Stimulated activated CD4-positive, alpha-beta T cell treated with anti-CD3 and anti-CD28 coated beads, Interleukin-15, amount 100 ng/mL, for 1 hour (primary cell): ENCODE measurements at places on chromosomes 3 and 15.

DNA sequence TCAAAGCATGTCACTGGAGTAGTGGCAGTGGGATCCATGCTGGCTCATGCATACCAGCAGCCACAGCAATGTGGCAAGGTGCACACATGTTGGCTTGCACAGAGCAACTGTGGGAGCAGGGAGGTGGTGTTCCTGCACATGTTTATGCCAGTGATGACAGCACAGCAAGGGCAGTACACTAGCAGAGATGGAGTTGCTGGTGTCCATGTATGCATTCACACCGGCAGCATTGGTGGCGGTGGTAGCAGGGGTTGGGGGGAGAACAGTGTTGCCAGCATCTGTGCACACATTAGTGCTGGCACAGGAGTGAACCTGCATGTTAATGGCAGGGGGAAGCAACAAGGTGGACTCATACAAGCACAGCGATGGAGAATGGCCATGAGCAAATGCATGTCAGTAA is 202.0 kb upstream of the KCNMB2 start:
- DNase-seq: no peak

DNA sequence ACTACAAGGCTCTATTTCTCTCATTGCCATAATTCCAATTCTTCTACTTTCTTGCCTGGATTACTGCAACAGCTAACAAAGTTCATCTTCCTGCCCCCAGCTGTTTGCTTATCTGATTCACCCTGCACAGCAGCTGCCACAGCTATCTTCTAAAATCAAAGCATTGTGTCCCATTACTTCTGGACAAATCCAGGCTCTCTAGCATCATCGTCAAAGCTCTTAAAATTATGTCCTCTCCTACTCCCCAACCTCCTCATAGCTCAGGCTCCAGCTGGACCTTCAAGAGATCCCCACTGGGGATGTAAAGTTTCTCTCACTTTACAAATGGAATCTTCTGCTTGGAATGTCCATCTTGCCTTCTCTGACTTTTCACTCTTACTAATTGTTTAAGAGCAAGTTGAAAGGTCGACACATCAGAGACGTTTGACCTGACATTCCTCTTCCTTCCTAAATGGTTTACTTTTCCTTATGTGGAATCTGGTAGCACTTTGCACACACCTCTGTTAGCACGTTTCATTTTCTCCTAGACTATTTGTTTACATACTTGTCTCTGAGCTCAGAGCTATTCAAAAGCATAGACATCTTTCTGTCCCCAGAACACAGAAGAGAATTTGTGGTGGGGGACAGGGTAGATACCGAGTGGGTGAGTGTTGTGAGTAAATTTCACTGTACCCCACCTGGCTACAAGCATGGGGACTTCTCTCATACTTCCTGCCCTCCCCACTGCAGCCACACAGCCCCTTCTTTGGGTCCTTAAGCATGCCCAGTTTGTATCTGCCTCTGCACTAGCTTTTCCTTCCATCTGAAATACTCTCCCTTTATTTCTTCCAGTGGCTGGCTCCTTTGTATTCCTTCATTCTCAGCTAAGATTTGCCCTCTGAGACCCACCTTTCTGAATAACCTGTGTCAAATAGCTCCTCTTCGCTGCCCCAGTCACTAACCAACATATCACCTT is 77.9 kb downstream of the SERPINI1 start:
- DNase-seq: no peak

- DNase-seq: no peak
Measured at GRCh38 chr3:61029194-61029593, 222.1 kb downstream of the FHIT start.

DNA sequence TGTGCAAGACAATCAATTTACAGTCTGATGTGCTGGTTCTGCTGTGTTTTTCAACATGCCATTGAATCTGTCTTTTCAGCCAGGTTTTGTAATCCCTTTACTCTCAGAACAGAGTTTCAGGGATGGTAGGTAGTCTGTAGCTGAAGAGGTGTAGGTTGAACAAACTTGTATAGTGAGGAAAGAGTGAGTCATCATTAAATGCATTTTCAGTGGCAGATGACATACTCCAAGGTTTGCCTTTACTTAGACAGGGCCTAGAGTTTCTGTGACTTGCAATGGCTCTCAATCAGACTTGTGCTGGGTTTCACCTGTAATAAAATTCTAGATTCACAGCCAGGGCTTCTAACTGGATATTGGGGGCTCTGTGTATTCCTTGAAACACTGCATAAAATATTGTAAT is 94.6 kb downstream of the CYP19A1 start:
- DNase-seq: no peak

- no peak for DNase-seq
Measured at GRCh38 chr3:135452881-135453280, 512.6 kb upstream of the PPP2R3A start.

- no peak for DNase-seq
Measured at GRCh38 chr15:55003965-55004873, 192.5 kb downstream of the RSL24D1 start.

GRCh38 chr3:155184011-155184410 is 103.9 kb downstream of the MME start:
- DNase-seq: no peak

- DNase-seq: no peak
Measured at GRCh38 chr3:171495413-171495812, 35.2 kb upstream of the TNIK start.

- no peak for DNase-seq
Measured at GRCh38 chr3:195790901-195791300, 20.8 kb downstream of the MUC4 start.

- no peak for DNase-seq
Measured at GRCh38 chr3:128908951-128909350, 29.5 kb downstream of the ACAD9 start.

- DNase-seq: no peak
Measured at GRCh38 chr3:185935465-185936272, 2.1 kb downstream of the TRA2B start.

DNA sequence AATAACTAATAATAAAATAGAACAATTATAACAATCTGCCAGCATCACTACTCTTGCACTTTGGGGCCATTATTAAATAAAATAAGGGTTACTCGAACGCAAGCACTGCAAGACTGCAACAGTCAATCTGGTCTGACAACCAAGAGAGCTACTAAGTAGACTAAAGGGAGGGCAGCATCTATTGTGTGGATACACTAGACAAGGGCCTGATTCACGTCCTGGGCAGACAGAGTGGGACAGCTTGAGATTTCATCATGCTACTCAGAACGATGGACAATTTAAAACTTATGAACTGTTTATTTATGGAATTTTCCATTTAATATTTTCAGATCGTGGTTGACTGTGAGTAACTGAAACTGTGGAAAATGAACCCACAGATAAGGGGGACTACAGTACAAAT is 39.5 kb downstream of the TNIK start:
- DNase-seq: no peak

- DNase-seq: no peak
Measured at GRCh38 chr3:193812078-193812725, 219.2 kb downstream of the OPA1 start.
